Left colon (tissue), 2 donors: ENCODE measurements at places on chromosomes 16 and 17. TPM values are rescaled to one million over a fixed set of nuclear protein-coding genes. Genes with fewer than 3 reads are reported as not detected.

The KRTAP16-1 gene
- not detected for total RNA-seq

The SLFN12L gene
- 2.0 TPM for total RNA-seq

The CASKIN1 gene
- 0.15 TPM for total RNA-seq

The RAMP2 gene
- 5.0 TPM for total RNA-seq

The NPB gene
- not detected for total RNA-seq

The GPR179 gene
- total RNA-seq: not detected

The LITAFD gene
- not detected for total RNA-seq

The HSDL1 gene
- 11.5 TPM for total RNA-seq

The ABCA9 gene
- total RNA-seq: 8.1 TPM

The KCNG4 gene
- not detected for total RNA-seq

The ARSG gene
- total RNA-seq: 2.3 TPM

The ARHGDIG gene
- total RNA-seq: 2.4 TPM

The PIPOX gene
- 2.2 TPM for total RNA-seq

The SYT17 gene
- total RNA-seq: 9.1 TPM

The WSCD1 gene
- total RNA-seq: 28.5 TPM

The GPRC5B gene
- total RNA-seq: 7.6 TPM
